ENCODE measurements at places on chromosomes 6 and 20. TPM values are rescaled to one million over a fixed set of nuclear protein-coding genes. Genes with fewer than 3 reads are reported as not detected.

DNA sequence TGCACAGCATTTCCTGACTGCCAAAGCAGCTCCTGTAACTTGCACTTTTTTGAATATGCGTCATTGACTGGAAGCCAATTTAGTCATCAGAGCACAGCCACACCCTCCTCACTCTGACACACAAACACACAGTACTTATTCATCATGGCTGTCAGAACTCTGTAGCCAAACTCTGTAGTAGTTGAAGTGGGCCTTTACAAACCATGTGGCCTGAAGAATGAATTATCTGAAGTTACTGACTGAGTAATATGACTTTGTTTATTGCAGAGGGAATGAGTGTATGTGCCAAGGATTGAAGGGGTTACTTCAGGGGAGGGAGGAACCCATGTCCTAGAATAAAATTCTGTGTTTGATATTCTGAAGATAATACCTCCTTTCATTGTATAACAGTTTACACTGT is 102.7 kb downstream of the FIG4 start:
- DNase-seq, result peak; percentile 11

GRCh38 chr20:4817230-4817671 is 95.5 kb downstream of the PRND start:
- DNase-seq, result no peak

DNA sequence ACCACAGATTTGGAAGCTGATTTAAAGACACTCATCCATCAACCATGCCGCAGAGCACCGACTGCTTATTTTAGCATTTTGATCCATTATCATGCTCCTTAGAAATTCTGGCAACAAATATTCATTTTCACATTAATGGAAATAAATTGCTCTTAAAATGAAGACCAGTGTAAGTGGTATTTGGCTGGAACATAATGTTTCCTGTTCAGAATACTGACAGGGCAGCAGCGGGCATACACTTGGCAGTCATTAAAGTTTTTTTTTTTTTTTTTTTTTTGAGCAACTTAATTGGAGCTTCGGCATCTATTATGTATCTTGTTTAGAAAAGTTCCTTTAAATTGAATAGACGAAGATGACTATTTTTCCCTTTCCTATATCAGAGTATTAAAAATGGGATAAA is 47.4 kb downstream of the MAP3K5 start:
- no peak for DNase-seq

DNA sequence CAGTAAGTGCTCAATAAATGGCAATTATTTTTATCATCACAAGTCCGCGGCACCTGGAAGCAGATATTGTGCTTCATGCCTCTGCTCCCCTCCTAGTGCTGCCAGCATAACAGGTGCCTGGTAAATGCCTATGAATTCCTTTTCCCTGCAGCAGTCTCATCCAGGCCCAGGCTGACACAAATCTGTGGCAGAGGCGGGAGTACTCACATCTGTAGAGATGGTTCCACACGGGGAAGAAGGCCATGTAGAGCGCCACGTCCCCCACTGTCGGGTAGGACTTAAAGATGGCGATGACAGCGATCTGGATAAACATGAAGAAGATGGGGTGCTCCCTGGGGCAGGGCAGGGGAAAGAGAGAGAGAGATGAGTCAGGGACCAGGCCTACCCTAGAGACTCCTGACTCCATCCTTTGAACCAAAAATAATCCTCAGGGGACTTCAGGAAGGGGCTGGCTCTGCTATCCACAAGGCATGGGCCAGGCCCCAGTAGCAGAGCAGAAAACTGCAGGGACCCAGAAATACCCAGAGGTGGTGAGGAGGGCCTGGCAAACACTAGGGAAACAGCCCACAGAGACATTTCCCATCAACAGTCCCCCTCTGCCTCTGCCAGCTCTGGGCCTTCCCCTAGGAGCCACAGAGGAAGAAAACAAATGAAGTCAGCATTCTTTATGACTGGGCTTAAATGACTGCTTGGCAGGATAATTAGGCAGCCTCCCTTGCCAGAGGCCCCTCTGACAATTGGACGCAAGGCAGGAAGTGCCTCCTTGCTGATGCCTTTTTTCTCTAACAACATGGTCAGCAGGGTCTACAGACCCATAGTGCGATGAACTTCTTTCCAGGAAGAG is 23.0 kb downstream of the MAP1LC3A start:
- DNase-seq, result no peak

DNA sequence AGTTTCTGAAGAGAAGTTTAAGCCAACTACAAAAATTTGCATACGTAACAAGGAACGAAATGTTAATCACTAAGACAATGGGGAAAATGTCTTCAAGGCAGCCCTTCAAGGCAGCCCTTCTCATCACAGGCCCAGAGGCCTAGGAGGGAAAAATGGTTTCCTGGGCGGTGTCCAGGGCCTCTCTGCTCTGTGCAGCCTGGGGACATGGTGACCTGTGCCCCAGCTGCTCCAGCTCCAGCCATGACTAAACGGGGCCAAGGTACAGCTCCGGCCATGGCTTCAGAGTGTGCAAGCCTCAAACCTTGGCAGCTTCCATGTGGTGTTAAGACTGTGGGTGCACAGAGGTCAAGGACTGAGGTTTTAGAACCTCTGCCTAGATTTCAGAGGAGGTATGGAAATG is 325.1 kb downstream of the FRK start:
- DNase-seq, result no peak

- no peak for DNase-seq
These were observed 37.0 kb upstream of the PREX1 start for GRCh38 chr20:48864738-48865318.

Gene GPLD1
- total RNA-seq, result 22.3 TPM

- DNase-seq, result no peak
These were observed 2.1 kb upstream of the TIAM2 start for GRCh38 chr6:154993026-154993425.

Gene HLA-DQB2
- not detected for total RNA-seq

Gene SIRPG
- total RNA-seq, result not detected

- DNase-seq, result no peak
These were observed 42.7 kb downstream of the PRL start for GRCh38 chr6:22253955-22254655.

GRCh38 chr20:53918949-53919361 is 151.4 kb downstream of the BCAS1 start:
- DNase-seq, result no peak

- no peak for DNase-seq
These were observed 195.4 kb downstream of the ANKRD60 start for GRCh38 chr20:58033026-58033536.

Gene TFAP2D
- total RNA-seq, result not detected

GRCh38 chr20:62838128-62838891 is 21.5 kb downstream of the COL9A3 start:
- DNase-seq, result no peak

GRCh38 chr20:32493356-32493755 is 91.8 kb downstream of the NOL4L start:
- no peak for DNase-seq

DNA sequence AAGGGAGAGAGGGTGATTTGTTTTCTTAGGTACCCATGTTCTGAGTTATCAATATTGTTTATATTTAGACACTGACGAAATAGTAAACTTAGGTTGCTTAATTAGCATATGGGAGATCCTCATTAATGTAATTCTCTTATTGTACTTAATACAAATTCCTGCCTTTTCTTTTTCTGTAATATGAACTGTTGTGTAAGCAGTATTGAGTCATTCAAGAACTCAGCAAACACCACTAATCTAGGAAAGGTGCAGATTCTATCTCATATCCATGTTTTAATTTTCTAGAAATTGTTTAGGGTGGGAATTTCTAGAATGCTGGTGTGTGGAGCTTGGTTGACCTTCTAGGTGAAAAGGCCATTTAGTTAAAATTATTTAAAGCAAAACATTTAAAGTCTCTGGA is 216.0 kb downstream of the ZFAND3 start:
- no peak for DNase-seq

GRCh38 chr6:168927026-168927425 is 326.6 kb downstream of the THBS2 start:
- no peak for DNase-seq

DNA sequence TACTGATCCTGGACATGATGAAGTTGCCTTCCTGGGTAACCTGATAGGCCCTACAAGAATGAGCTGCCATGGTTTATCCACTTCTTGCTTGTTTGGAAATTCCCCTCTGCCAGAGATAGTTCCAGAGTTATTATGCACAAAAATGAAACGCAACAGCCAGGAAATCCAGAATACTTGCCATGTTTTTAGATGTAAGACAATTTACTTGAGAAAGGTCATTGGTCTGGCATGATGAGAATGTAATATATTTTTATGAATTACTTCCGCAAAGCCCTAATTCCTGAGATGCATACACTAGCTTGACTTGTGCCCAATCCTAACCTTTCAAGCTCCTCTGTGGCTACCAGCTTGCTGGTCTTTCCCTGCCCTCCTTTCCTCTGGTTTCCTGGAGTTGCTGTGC is 27.9 kb upstream of the NT5E start:
- DNase-seq, result no peak

GRCh38 chr6:112415366-112415765 is 68.2 kb downstream of the RFPL4B start:
- no peak for DNase-seq

Gene TSPO2
- total RNA-seq, result not detected

DNA sequence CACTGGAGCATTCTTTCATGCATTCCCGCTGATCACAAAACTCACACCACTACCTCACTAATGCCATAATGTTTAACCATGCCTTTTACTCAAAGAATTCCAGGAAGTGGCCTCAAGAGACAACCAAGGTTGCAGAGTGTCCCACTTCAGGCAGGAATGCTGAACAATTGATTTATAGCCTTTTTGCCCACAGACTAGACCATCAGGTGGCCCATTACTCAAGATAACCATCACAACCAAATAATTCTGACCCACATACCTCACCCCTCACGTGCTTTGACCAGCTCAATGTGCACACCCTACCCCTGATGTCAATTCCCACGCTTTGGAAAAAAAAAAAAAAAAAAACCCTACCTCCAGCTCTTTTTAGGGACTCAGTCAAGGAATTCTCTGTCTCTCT is 220.6 kb upstream of the UFL1 start:
- no peak for DNase-seq

Gene SLC32A1
- total RNA-seq, result not detected

DNA sequence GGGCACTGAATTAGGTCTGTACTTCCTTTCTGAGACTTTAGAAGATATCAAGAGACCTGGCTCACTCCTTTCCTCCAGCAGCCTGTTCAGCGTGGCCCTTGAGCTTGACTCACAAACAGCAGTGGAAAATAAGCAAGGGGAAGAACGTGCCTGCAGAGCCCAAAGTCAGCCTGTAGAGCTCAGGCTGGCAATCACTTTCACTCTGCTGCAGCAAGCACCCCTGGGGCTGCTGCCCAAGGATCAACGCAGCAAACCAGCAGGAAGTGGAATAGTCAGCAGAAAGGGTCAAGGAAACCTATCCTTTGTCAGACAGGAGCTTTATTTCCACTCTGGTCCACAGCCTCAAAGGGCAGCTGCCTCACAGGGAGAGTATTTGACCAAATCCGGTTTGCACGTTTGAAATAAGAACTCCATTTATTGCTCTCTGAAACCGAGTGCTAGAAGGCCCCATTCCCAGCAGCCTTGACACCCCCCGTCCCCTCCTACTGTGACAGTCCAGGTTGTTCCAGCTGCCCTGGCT is 77.4 kb downstream of the PRDM1 start:
- DNase-seq, result no peak

GRCh38 chr6:3137057-3137777 is 18.7 kb downstream of the BPHL start:
- DNase-seq, result no peak

Gene SSR1
- total RNA-seq, result 56.6 TPM

Gene IL17F
- not detected for total RNA-seq

GRCh38 chr6:47376930-47377329 is 67.2 kb upstream of the TNFRSF21 start:
- DNase-seq, result no peak

DNA sequence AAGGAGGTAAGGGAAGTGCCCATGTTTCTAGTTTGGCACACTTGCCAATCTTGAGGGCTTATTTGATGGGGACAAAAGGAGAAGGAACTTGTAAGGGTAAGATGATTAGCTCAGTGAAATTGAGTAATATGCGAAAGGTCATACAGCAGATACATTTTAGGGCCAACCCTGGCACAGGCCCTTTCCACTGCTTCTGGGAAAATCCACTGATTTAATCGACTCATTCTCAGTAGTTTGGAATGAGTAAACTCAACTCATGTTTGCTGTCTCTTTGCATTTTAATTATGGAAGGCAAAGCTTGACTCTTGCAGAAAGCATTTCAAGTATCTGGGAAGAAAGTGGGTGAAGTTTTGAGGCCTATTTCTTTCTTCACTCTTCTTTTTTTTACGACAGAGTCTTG is 20.0 kb downstream of the PHF20 start:
- DNase-seq, result no peak

GRCh38 chr6:39951191-39951590 is 16.9 kb upstream of the MOCS1 start:
- no peak for DNase-seq

All from thoracic aorta (tissue), 2 donors.